ENCODE measurements at places on chromosomes 5 and 9. TPM values are rescaled to one million over a fixed set of nuclear protein-coding genes. Genes with fewer than 3 reads are reported as not detected.

The NEUROG1 gene
- not detected for total RNA-seq

The FCN2 gene
- not detected for total RNA-seq

The TEK gene
- total RNA-seq = 65.6 TPM

The CCDC183 gene
- 4.0 TPM for total RNA-seq

The TAF9 gene
- total RNA-seq = 31.7 TPM

The LRRC70 gene
- 2.4 TPM for total RNA-seq

The PGM5 gene
- total RNA-seq = 25.0 TPM

The DIPK1B gene
- 17.7 TPM for total RNA-seq

The GAPVD1 gene
- 68.9 TPM for total RNA-seq

DNA sequence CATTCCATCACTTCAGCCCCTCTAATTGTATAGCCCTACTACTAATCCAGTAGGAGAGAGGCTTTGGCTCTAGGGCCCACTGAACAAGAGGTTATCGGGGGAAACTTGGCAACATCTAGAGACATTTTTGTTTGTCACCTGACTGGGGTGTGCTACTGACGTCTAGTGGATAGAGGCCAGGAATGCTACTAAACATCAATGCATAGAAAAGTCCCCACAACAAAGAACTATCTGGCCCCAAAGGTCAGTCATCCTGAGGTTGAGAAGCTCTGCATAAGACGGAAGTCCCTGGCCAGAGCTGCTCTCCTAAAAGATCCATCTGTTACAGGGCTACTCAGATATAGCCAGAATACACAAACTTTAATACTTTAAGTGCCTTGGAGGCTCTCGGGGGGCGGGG lies 570.6 kb upstream of the KLF4 start:
- H3K36me3 ChIP-seq = no peaks in the 10 kb centered on the region
- H3K4me1 ChIP-seq = peaks cover 7% of the 10 kb centered on the region
- no peaks in the 10 kb centered on the region for H3K27me3 ChIP-seq

GRCh38 chr5:139904816-139905661 lies 109.4 kb downstream of the PSD2 start:
- H3K27me3 ChIP-seq = peaks cover 40% of the 10 kb centered on the region
- DNase-seq = peak; percentile 56
- H3K4me1 ChIP-seq = peaks cover 14% of the 10 kb centered on the region

DNA sequence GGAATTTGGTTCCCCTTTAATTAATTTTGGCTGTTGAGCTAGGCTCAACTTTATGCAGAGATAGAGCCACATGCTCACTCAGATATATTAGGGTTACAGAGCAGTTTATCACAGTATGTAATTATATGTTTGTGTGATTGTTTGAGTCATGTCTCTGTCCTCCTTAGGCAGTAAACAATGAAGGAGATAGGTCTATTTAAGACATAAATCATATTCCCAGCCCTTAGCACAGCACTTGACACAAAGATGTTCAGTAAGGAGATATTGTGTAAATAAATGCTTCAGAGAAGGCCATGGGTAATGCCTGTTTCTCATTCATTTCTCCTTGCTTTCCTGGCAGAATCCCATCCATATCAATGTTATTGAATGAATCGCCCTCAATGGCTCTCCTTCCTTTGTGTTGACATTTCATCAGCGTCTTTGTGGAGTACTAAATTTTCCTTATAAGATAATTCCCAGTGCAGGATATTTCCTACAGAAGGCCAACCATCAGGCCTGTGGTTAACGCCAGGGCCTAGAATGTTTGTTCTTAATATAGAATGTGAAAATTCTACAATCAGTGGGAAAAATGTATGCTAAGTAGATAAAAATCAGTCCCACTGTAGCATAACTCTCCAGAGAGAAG lies 408.0 kb downstream of the EBF1 start:
- H3K27ac ChIP-seq = no peak overlapping the region
- no peak overlapping the region for H3K4me3 ChIP-seq
- no peak for DNase-seq

DNA sequence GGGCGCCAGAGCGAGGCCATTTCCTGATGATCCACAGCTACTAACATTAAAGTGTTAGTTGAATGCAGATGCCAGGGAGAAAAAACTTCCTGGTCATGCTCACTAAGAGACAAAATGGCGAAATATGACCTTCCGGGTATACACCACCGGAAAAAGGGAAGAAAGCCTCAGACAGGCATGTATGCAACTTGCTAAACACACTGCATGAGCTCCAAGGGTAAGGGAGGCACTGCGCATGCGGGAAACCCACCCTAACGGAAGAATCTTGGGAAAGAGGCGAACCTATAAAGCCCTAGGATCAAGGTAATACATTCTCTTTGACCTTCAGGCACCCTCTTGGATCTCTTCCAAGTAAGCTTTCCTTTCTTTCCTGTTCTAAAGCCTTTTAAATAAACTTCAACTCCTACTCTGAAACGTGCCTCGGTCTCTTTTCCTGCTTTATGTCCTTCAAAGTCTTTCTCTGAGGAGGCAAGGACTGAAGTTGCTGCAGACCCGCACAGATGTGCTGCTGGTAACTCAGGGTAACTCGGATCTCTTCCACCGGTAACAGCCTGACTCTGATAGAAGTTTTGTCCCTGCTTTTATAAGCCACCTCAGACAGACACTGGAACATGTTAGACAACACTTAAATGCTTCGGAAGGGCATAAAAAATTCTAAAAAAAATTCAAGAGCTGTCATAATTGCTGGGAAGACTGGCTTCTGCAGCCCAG lies 64.9 kb downstream of the DTWD2 start:
- no peak for DNase-seq
- no peaks in the 10 kb centered on the region for H3K27me3 ChIP-seq
- H3K4me3 ChIP-seq = no peak overlapping the region
- H3K36me3 ChIP-seq = no peaks in the 10 kb centered on the region
- no peaks in the 10 kb centered on the region for H3K4me1 ChIP-seq

- H3K4me3 ChIP-seq = no peak overlapping the region
- H3K36me3 ChIP-seq = no peaks in the 10 kb centered on the region
- DNase-seq = no peak
- no peak overlapping the region for H3K27ac ChIP-seq
- H3K4me1 ChIP-seq = no peaks in the 10 kb centered on the region
- no peaks in the 10 kb centered on the region for H3K27me3 ChIP-seq
Observed at GRCh38 chr9:14066831-14067230, 247.1 kb downstream of the NFIB start.

DNA sequence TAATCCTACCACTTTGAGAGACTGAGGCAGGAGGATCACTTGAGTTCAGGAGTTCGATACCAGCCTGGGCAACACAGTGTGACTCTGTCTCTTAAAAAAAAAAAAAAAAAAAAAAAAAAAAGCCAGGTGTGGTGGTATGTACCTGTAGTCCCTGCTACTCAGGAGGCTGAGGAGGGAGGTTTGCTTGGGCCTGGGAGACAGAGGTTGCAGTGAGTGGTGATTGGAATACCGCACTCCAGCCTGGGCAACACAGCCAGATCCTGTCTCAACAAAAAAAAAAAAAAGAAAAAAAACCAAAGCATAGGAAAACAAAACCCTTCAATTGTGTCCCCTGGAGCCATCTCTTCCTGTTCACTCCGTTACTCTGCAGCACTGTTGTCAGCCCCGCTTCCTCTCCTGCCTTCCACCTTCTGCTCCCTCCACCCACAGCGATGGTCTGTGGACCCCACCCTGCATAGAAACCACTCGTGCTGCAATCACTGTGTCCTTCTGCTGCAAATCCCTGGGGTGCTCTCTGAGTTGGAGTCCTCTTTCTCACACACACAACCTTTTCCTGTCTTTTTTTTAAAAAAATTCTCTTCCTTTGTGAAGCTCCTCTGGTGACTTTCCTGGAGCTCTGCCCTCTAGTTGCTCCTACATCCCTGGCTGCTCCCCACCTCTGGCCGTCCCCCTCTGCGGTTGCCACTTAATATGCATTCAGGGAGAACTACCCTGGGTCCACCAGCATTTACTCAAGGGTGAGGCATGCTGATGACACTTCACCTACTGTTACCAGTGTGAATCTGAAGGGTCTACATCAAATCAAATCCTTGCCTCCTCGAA lies 22.2 kb downstream of the CCT5 start:
- H3K4me3 ChIP-seq = no peak overlapping the region
- no peak for DNase-seq
- no peaks in the 10 kb centered on the region for H3K36me3 ChIP-seq

DNA sequence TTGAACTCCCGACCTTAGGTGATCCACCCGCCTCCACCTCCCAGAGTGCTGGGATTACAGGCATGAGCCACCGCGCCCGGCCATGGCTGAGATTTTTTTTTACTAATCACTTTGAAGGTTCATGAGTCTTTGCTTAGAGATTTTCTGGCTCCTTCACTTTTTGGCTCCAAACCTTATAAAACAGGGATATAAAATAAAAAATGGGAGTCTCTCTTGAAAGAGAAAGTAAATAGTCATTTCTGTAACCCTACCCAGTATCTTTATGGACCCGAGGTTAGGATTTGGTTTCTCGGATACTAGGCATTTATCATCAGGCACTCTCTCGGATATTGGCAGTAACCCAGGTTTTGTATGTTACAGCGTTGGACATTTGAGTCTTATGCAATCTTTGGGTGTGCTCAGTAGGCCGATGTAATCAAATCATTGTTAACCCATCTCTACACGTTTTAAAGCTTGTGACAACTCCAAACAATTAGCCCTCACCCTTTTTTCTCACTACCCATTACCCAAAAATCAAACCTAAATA lies 25.3 kb downstream of the STXBP1 start:
- H3K27ac ChIP-seq = peak overlapping the region; percentile 59
- H3K4me3 ChIP-seq = no peak overlapping the region
- peaks cover 19% of the 10 kb centered on the region for H3K4me1 ChIP-seq

DNA sequence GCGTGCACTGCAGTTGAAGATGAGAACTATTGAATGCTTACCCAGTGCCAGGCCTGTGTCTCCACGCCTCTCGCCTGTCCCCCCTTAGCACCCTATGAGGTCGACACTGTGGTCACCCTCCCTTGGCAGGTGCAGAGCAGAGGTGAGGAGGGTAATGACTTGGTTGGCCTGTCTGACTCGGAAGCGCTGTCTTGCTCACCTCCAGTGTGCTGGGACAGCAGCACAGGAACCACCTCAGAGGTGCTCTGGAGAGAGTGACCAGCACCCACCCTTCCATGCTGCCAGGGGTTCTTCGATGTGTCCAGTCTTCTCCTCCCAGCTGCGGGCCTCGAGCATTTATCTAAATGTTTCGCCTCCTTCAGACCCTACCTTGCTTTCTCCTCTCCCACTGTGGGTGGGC lies 178.3 kb upstream of the IRX2 start:
- DNase-seq = no peak
- no peaks in the 10 kb centered on the region for H3K4me1 ChIP-seq
- no peaks in the 10 kb centered on the region for H3K36me3 ChIP-seq
- H3K4me3 ChIP-seq = no peak overlapping the region

DNA sequence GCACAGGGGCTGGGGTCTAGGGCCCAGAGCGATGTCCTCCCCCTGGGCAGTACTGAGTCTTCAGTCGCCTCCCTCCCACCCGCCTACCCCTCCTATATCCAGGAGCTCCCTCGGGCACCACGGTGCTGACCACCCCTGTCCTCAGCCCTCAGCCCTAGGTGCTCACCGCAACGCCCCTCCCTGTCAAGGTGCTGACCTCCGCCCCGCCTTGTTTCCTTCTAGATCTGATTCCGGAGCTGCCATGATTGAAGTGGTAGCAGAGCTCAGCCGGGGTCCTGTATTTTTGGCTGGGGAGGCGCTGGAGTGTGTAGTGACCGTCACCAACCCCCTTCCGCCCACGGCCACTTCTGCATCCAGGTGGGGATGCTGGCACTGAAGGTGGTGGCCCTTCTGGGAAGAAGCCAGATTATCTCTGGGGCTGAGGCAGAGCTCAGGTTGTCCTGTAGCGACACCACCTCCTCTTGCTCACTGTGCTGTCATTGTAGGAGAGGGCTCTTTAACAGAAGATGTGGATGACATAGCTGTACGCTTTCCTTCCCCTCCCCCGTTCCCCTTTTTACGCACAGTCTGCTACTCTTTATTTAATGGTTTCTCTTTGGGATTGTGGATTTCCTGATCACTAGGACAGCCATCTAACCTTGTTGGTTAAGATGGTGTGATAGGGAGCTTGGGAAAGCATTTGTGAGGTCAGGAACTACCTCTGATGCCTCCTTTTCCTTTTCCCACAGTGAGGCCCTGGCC lies 598 bp downstream of the RGP1 start:
- peak overlapping the region; percentile 91 for H3K27ac ChIP-seq
- no peaks in the 10 kb centered on the region for H3K27me3 ChIP-seq
- H3K4me3 ChIP-seq = peak overlapping the region; percentile 98
- peaks cover 43% of the 10 kb centered on the region for H3K36me3 ChIP-seq
- peak; percentile 78 for DNase-seq
- peaks cover 42% of the 10 kb centered on the region for H3K4me1 ChIP-seq

GRCh38 chr9:134585021-134585561 lies 56.5 kb upstream of the COL5A1 start:
- no peak overlapping the region for H3K27ac ChIP-seq
- H3K4me1 ChIP-seq = no peaks in the 10 kb centered on the region
- no peak overlapping the region for H3K4me3 ChIP-seq

DNA sequence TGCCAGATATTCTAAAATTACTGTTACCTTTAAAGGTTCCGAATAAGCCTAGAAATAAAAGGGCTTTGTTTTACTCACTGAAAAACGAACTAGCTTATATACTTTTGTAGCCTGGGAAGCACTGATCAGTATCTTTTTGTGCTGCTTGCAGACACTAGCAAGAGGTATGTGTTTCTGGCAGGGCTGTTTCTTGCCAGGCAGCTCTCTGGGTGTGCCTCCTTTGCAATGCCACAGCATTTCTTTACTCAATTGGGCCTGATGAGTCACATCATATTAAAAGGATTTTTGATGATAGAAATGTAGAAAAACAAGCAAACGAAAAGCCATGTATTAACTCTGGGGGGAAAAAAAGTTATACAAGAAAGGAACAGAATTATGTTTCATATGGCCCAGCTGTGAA lies 35.6 kb downstream of the CD180 start:
- no peak overlapping the region for H3K27ac ChIP-seq
- no peaks in the 10 kb centered on the region for H3K27me3 ChIP-seq
- H3K4me3 ChIP-seq = no peak overlapping the region
- no peak for DNase-seq
- H3K4me1 ChIP-seq = peaks cover 2% of the 10 kb centered on the region

DNA sequence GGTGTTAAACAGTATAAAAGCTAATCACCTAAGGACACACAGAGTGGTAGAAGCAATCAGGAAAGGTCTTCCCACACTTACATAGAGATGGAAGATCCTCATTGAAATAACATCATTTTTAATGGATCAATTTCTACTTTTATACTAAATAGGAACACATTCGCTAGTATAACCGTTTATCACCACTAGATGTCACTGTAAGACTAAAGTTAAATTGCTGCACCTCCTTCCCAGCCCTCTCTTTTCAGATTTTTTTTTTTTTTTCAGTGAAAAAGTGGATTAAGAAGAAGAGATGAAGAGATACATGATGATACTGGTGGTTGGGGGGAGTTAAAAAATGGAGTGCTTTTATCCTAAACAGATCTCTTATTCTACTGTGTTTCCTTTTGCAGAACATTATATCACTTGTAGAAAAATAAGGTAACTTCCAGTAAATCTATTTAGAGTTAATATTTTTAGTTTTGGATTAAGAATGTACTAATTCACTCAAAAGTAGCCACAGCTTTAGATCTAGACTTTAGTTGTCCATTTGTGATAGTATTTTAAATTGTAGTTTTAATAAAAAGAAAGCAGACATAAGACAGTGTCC lies 116.9 kb upstream of the ARRDC3 start:
- no peaks in the 10 kb centered on the region for H3K27me3 ChIP-seq
- H3K4me1 ChIP-seq = no peaks in the 10 kb centered on the region
- no peak overlapping the region for H3K4me3 ChIP-seq
- no peak overlapping the region for H3K27ac ChIP-seq
- no peak for DNase-seq
- H3K36me3 ChIP-seq = no peaks in the 10 kb centered on the region

Data from upper lobe of right lung (tissue), 1 donor.